ENCODE measurements at places on chromosomes 4 and X. TPM values are rescaled to one million over a fixed set of nuclear protein-coding genes. Genes with fewer than 3 reads are reported as not detected.

GRCh38 chr4:33073811-33074210 is 2353.6 kb downstream of the PCDH7 start:
- no peak for DNase-seq

DNA sequence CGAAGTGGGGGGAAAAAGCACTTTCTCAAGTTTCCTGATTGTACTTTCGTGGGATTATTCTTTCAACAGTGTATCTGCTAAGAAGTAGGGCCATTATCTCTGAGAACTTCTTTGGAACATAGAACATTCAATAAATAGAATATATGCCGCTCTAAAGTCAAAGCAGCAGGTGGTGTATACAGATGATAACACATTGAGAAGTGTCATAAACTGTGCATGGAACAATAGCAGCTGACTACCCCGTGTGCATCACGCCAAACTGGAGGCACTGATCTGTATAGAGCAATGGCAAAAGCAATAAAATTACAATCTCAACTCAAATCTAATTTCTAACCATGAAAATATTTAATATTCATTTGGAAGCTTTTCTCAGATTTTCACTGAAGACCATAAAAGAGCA is 175.3 kb downstream of the DCTD start:
- no peak for DNase-seq

HSFX4 gene
- not detected for total RNA-seq

- no peak for DNase-seq
Observed at GRCh38 chr4:71832049-71832448, 48.2 kb upstream of the GC start.

SFRP2 gene
- not detected for total RNA-seq

- DNase-seq, result no peak
Observed at GRCh38 chrX:3244203-3244743, 102.2 kb downstream of the MXRA5 start.

DNA sequence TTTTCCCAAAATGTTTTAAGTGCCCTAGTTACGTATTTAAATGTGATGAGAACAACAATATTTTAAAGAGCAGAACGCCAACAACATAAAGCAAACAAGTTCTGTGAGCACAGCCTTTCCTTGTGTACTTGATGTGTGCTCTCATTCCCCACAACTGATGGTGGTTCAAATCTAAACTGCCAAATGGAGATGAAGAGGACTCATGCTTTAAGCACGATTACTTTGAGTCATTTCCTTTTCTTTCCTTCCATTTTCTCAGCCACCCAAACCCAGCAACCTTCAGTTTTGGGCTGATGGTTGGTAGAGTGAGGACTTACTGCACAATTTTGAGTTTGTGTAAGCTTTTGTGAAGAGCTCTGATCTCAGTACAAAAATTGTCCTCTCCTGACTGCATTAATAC is 1.7 kb downstream of the NSD2 start:
- no peak for DNase-seq

DNA sequence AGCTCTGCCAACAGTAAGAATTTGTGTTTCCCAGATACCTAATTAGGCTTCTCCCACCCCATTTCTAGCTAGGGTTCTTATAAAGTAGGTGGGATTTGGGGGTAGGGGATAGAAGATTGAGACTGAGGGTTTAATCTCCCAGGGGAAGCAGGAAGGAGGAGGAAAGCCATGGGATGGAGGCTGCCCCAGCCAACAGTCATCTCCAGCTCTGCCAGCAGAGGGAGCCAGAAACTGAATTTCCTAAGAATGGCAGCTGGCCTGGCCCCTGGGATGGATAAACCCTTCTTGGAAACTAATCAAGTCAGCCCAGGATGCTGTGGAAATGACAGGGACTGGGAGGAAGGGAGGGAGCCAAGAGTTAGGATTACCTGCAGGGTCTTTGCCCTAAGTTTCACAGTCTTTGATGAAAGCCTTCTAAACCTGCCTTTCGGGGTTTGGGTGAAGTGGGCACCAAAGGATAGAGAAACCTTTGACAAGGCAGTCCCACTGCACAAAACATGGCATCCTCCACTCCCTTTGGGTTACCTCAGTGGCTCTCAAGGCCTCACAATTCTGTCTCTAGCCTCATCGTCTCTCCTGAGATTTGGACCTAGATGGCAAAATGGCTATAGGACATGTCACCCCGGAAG is 6.7 kb upstream of the ERCC6L start:
- no peak for DNase-seq

DNA sequence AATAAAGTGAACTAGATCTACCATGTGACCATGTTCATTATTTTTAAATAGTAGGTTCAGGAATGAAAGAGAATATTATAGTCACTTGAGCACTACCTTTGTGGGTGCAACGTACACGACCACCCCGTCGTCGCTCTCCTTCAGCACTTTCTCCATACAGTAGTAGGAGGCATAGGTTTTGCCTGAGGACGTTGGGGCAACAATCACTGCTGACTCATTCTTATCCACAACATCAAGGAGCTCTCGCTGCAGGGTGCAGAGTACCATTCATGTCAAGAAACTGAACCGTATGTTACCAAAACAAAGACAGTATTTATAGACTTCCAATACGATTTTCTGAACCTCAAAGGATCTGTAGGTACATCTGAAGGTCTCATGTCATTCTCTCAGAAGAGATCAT is 44.7 kb downstream of the DDX60 start:
- DNase-seq, result no peak

DNA sequence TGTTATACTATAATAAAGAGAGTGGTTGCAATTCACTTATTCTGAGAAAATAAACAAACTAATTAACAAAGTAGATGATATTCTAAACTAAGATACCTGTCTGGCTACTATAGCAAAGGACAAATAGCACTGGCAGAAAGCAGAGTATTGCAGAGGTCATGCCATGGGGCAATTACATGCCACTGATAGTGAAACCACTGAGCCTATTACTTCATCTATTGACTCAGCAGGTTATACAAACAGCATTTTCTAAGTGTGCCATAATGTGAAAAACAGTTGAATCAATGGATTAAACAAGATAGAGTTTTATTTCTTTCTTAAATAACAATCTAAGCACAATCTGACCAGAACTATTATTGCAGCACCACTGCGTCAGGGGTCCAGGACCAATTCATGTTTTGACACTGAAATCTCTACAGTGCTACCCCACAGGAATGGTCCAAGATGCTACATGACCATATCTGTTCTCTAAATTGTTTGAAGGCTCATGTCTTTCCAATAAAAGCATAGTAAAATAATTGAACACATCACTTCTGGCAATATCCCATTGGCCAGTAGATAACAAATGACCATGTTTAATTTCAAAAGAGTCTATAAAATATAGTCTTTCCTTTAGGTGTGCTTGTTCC is 389.5 kb upstream of the GRID2 start:
- no peak for DNase-seq

- DNase-seq, result no peak
Observed at GRCh38 chr4:168830777-168831512, 179.1 kb downstream of the CBR4 start.

- no peak for DNase-seq
Observed at GRCh38 chr4:176708771-176709311, 83.9 kb downstream of the VEGFC start.

DNA sequence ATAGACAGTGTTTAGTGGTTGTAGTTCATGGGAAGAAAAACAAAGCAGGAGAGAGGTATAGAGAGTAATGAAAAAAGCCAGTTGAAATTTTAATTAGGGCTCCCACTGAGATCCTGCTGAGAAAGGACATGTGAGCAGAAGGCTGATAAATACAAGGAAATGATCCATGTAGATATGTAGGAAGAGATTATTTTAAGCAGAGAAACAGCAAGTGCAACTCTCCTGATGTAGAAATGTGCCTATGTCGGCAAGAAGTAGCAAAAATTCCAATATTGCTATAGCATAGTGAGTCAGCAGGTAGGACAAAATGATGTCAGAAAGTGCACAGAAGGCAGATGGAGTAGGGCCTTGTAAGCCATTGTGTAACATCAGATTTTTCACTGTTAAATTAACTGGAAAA is 1027.3 kb downstream of the PCDH18 start:
- no peak for DNase-seq

ZCCHC12 gene
- total RNA-seq, result not detected

TSPYL2 gene
- 68.7 TPM for total RNA-seq

- DNase-seq, result no peak
Observed at GRCh38 chr4:23970201-23970850, 80.5 kb upstream of the PPARGC1A start.

TMPRSS11D gene
- not detected for total RNA-seq

GRCh38 chr4:184444953-184445309 is 29.4 kb downstream of the IRF2 start:
- no peak for DNase-seq

GRCh38 chr4:173415092-173415491 is 16.2 kb upstream of the SCRG1 start:
- no peak for DNase-seq

SASH3 gene
- 1.7 TPM for total RNA-seq

SULT1B1 gene
- total RNA-seq, result 0.36 TPM

DNA sequence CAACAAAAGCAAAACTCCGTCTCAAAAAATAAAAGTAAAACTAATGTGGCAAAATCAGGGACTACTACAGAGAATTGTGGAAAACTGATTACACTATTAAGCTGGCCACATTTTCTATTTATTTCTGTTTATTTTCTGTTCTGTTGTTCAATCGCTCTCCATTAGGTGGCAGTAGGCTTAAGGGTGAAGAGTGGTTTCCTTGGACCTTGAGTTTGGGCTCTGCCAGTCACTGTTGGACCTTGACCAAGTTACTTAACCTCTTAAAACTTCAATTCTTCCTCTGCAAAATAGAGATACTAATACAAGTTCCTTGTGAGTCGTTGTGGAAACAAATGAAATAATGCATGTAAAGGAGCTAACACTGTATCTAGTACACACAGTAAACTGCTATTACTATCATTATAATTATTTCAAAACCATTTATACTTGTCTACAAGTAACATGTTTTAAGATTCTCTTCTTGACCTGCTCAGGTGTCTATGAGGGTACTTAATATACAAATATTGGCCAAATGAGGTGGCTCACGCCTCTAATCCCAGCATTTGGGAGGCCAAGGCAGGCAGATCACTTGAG is 15.2 kb downstream of the HSD17B11 start:
- peak; percentile 19 for DNase-seq

- DNase-seq, result no peak
Observed at GRCh38 chr4:111697176-111697942, 447.9 kb upstream of the FAM241A start.

- no peak for DNase-seq
Observed at GRCh38 chrX:50818986-50819385, 5.0 kb upstream of the SHROOM4 start.

GRCh38 chr4:102259081-102259480 is 86.2 kb downstream of the SLC39A8 start:
- DNase-seq, result no peak

DNA sequence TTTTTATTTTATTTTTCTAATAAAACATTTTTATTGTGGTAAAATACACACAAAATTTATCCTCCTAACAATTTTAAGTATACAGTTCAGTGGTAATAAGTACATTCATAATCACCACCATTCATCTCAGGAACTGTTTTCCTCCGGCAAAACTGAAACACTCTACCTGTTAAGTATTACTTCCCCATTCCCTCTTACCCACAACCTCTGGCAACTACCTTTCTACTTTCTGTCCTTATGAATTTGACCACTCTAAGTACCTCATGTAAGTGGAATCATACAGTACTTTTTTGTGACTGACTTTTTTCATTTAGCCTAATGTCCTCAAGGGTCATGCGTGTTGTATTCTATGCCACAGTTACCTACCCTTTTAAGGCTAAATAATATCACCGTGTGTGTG is 21.1 kb upstream of the HSFX4 start:
- DNase-seq, result no peak

DNA sequence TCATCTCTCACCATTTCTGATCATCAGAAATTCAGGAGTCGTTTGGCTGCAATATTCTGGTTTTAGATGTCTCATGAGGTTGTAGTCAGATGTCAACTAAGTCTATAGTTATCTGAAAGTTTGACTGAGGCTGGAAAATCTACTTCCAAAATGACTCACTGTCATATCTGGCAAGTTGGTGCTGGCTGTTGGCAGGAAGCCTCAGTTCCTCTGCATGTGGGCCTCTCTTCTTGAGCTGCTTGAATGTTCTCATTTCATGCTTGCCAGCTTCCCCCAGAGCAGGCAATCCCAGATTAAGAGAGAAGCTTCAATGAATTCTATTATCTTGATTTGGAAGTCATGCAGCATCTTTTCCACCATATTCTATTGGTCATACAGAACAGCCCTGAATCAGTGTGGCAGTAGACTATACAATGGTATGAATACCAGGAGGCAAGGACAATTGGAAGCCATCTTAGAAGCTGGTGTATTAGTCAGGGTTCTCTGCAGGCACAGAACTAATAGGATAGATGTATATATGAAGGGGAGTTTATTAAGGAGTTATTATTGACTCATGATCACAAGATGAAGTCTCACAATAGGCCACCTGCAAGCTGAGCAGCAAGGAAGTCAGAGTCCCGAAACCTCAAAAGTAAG is 46.8 kb upstream of the ELF2 start:
- no peak for DNase-seq

GRCh38 chrX:19212037-19212436 is 89.8 kb upstream of the ADGRG2 start:
- no peak for DNase-seq

GRCh38 chr4:76211769-76212708 is 1.6 kb downstream of the SCARB2 start:
- DNase-seq, result no peak

- no peak for DNase-seq
Observed at GRCh38 chr4:1780435-1780834, 12.7 kb upstream of the FGFR3 start.

GRCh38 chrX:3940000-3940610 is 226.7 kb upstream of the PRKX start:
- no peak for DNase-seq

- no peak for DNase-seq
Observed at GRCh38 chr4:30828264-30828926, 108.2 kb downstream of the PCDH7 start.

DNA sequence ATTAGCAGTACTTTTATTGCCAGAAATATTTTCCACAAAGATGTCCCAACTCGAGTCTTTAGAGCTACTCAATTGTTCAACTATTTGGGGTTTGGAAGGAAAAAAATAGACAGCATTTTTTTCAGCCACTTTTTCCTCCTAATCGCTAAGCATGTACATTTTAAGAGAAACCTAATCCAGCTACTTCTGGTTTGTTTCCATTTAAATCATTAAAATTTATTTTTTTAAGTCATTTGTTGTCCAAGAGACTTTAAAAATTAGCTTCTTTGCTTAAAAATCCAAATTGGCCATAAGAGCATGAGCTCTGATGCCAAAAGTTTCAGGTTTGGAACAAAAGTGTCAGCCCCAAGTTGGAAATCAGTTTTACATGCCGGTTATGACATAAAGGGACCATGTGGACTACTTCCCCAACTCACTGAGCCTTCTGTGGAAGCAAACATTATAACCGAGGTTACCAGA is 186.3 kb upstream of the INTU start:
- DNase-seq, result no peak

GRCh38 chrX:49192722-49193328 is 6.7 kb upstream of the PRICKLE3 start:
- DNase-seq, result no peak

GRCh38 chr4:19375136-19375804 is 876.4 kb upstream of the SLIT2 start:
- no peak for DNase-seq

All from gastrocnemius medialis (tissue), 4 donors.